Endothelial cell (in vitro differentiated cells): ENCODE measurements at places on chromosomes 1 and 21.

DNA sequence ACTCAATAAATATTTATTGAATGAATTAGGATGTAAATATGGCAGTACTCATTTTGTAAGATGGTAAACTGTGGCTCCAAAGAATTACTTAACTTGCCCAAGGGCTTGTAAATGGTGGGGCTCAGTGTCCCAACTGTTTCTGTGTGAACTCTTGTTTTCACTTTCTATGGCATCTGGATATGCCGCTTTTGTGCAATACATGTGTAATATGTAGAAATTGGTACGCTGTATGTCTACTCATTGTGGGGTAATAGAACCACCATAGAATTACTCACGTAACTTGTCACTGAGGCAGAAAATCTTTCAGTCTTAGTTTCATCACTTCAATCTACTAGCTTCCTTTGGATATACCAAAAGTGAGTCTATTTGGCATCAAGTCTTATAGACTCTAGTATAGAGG is 977 bp downstream of the PRPF3 start:
- no peak for DNase-seq

DNA sequence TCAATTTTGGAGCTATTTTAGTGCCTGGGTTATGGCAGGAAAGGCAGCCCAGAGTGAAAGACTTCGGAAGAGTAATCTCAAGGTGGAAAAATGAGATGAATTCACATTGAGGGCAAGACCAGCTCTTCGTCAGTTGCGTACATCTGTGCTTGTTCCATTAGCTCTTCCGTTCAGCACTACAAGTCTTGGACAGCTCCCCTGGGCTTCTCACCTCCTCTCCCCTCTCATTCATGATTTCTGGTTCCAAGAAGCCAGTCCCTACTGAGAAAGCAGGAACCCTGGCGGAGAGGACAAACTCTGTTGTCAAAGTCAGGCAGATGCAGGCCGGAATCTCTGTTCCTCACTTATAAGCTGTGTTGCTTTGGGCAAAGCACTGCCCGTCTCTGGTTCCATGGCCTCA is 76.5 kb downstream of the ACTL8 start:
- peak; percentile 62 for DNase-seq

DNA sequence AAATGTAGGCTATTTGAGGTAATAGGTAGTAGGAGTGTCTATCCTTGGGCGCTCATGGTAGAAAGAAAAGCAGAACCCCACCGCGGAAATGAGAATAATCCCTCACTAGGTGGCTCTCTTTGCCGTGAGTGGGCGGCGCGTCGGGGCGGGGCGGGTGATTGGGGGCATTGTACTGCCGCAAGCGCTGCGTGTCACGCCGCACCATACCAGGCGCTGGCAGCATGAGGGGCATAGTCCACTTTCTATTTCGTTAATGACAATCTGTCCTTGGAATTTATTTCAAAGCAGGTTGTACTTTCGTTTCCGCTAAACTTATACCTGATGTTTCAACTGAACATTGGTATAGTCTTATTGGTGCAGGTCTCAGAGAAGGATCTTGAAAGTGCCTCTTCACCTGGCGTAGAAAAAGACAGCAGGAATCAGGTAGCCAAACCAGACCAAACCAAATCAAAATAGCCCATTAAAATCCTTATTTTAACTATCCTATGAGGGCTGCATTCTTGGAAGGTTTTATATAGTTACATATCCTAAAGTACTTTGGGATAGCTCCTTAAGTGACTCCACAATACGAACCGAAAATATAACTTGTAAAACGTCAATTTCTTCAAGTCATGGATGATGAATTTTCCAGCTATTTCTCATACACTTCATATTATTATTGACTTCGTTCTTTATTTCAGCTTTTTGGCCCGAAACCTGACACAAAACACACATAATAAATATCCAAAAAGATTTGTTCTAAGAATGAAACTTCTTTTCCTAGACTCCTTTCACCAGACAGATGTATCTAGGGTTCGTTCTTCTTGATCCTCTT is 1.9 kb upstream of the SMG7 start:
- DNase-seq, result peak; percentile 78

GRCh38 chr1:67811781-67812180 is 21.5 kb downstream of the GNG12 start:
- DNase-seq, result no peak

DNA sequence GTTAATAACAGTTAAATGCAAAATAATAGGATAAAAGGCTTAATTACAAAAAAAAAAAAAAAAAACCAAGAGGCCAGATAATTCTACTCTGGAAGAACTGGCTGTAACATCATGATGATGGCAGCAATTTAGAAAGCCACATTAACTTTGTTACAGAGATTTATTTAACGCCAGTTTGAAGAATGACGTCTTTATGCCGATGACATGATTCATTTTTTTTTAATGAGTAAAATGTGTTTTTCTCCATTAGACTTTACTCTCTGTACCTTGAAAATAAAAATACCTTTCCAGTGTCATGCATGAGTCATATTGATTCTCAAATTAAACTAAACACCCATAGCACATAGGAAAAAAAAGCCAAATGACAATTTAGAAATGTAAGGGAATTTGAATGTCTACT is 226.1 kb downstream of the RGS7 start:
- DNase-seq, result no peak

DNA sequence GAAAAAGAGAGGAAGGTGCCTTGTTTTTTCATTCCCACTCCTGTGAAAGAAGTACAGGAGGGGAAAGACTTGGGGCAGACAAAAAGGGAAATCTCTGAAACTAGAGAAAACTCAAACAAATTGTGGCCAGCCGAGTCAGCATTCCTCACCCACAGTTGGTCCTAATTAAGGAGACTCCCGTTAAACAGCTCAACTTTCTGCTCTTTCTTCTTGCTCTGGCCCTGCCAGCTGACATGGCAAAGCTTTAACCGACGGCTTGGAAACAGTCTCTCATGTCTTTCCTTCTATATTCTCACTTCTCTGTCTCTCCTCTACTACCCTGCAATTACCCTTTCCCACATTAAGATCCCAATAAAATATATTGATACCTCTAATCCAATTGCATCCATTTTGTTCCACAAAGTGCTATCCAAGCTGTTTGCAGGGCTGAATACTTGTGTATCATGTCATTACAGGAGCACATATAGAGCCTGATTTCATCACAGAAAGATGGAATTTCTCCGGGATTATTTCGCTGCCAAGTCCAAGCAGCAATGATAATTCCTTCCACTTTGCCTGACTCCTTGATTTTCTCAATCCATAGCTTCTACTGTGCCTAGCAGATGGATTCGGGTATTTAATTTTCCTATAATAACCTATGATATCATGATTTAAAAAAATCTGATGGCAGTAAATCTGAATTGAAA is 65.4 kb upstream of the IPO9 start:
- no peak for DNase-seq

GRCh38 chr1:59671066-59671952 is 143.4 kb upstream of the HOOK1 start:
- DNase-seq, result no peak

DNA sequence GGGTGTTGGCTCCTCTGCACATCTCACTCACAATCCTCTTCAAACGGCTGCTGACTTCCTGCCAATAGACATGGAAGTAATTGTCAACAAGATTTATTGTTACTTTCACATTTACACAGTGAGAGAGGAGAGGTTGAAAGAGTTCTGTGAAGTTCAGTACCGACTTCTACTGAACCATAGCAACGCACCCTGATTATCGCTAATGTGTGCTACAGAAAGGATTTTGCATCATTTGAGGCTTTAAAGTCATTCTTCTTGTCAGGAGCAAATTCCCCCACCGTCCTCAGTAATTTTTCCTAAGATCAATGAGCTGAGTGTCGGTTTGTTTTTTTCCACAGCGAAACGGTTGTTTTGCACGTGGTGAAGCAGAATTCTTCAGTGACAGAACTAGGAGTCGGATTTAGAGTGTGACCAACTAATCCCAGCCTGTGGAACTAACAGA is 361.0 kb downstream of the ADGRL2 start:
- no peak for DNase-seq

DNA sequence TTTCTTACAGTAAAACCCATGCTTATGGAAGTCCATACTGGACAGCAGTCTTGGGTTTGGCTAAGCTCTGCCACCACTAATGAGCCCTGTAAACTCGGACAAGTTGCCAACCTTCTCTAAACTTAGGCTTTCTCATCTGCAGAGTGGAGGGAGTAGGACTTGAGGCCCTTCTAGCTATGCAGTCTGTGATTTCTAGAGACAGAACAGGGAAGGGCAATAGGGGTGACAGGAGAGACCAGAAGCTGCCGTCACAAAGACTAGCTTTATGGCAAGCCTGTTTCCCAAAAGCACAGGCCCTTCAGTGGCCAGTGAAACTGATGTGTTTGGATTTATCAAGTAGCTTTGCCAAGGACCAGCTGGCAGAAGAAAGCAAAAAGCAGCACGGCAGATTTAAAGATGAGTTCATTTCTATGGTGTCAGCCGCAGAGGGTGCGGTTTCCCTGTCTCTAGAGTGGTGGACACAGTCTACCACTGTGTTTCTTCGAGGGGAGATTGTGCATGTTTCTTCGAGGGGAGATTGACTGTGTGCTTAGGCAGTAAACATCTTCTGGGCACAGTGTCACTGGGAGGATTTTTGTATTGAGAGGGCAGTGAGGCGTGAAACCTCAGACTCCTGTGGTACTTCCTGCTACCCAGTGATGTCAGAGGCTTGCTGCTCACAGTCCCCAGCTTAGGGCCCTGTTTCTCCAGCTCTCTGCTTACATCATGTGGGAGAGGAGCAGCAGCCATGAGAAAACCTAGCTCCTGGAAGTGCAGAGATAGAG is 119.0 kb downstream of the ROR1 start:
- no peak for DNase-seq

GRCh38 chr1:156602557-156602993 is 1.3 kb upstream of the GPATCH4 start:
- DNase-seq, result no peak

DNA sequence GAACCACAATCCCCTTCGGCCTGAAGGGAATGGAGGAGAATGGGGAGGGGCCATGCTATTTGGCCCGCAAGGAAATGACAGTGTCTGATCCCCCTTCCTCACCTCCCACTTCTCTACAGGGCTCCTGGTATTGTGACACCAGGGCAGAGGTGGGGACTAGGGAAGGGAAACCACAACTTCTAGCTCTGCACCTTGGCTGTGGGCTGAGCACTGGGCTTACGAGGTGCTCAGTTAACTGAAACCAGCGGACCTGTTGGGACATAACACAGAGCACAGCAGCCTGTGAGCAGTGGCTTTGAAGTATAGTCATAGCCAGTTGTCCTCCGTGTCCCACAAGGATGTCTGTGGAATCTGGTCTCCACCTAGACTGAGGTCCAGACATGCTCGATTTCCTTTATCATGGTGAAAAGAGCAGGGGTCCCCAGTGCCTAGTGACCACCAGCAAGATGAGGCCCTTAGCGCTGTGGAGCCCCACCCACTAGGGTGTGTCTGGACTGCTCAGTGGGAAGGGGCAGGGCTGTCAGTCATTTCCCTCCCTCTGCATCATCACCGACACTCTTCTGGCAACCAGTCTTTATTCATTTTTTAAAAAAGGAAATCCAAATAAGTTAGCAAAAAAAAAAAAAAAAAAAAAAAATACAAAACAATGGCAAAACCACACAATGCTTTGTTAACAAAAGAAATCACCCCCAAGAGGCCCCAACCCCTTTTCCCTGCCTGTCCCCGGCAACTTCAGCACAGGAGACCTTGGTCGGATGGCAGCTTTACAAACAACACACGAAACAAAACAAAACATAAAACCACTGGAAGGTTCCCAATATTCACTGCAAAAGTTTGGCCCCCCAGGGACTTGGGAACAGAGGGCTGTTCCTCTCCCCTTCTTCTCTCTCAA is 3.0 kb downstream of the MYOG start:
- no peak for DNase-seq

DNA sequence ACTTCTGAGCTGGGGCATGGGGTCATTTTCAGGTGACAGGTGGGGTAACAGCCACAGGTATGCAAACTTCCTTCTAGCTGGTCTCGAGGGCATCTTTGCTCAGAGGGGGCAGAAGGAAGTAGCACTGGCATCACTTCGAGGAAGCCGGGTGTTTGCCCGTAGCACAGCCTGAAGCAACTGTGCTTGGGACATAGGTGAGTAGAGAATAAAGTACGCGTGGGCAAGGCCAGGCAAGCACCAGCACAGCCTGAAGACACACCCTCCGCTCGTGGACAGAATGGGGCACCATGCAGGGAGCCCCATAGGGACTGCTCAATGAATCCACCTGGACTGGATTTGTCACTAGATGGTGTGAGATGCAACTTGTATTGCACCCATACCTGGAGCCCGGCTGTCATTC is 167.1 kb downstream of the KCNJ6 start:
- DNase-seq, result no peak

DNA sequence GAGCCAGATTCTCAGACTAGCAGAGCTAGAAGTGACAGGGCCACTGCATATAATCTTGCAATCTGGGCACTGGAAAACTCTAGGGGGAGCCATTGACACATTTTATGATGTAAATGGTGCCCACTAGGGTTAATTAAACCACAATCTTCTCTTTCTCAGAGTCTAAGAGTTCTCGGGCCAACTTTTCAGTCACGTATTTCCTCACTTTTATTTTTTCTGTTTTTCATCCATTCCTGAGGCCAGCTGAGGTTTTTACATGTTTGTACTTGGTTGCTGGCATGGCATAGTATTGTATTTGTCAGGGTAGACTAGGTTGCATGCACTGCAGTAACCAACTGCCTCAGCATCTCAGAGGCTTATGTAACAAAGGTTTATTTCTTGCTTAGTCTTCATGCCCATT is 138.2 kb downstream of the ZNF326 start:
- peak; percentile 37 for DNase-seq

GRCh38 chr1:114468710-114469468 is 42.1 kb downstream of the TRIM33 start:
- DNase-seq, result no peak

GRCh38 chr1:20974069-20974468 is 187.0 kb upstream of the HP1BP3 start:
- DNase-seq, result no peak

DNA sequence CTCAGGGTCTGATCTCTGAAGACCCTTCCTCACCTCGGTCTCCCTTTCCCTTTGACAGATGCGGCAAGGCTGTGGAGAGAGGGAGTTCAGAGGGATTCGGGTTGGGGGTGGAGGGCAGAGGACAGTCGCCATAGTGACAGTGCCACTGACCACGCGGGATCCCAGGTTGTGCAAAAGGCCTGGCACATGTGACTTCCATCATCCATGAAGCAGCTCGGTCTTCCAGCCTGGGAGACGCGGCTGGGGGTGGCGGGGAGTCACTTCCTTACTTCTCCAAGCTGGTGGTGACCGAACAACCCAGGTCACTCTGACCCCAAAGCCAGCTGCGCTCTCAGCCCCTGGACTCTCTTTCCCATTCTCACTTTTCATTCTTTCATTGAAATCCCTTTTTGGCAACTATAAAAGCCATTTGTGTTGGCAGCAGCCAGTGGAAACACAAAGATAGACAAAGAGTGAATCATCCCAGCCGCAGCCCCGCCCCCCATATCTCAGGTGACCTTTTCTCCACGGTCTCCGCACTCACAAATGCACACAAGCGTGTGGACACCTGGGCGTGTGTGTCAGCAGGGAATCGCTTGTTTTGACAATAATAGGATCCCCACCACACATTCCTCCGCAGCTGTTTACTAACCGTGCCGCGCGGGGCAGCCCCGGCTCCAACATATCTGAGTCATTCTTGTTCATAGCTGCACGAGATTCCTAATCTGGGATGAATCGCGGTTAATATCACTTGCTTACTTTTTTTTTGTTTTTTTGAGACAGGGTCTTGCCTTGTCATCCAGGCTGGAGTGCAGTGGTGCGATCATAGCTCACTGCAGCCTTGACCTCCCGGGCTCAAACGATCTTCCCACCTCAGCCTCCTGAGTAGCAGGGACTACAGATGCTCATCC is 68.3 kb downstream of the DHRS3 start:
- no peak for DNase-seq

GRCh38 chr1:215160351-215160750 is 77.8 kb downstream of the KCNK2 start:
- no peak for DNase-seq
